Osteocyte (in vitro differentiated cells): ENCODE measurements at places on chromosomes 6 and 20. TPM values are rescaled to one million over a fixed set of nuclear protein-coding genes. Genes with fewer than 3 reads are reported as not detected.

The GHRH gene
- not detected in 2 replicates for total RNA-seq

DNA sequence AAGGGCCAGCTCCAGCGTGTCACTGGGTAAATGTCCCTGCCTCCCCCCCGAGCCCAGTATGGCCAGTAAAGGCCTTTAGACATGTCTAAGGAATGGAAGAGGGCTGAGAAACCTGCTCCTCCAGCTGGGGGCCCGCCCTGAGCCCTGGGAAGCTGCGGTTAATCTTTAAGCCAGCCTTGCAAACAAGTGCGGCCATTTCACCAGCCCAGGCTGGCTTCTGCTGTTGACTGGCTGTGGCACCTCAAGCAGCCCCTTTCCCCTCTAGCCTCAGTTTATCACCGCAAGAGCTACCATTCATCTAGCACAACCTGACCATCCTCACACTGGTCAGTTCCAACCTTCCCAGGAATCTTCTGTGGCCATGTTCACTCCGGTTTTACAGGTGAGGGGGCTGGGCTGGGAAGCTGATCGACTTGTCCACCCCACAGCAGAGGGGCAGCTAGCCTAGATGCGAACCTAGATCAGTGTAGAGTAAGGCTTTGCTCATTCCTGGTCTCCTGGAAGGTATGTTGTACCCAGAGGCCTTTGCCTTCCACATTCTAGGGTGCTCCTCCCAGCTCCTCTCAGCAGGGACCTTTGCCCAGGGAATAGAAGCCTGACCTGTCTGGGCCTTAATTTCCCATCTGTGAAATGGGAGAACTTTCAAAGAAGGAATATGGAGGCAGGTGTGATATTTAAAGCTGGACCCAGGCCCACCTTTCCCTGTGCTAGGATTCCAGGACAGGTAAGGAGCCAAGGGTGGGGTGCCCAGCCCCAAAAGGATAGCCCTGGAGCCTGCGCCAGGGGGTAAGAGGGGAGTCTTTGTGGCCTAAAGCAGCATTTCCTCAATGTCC, 1.2 kb upstream of the SRC start:
- H3K36me3 ChIP-seq: peaks cover 2% of the 10 kb centered on the region
- H3K27me3 ChIP-seq: no peaks in the 10 kb centered on the region
- H3K4me1 ChIP-seq: peaks cover 14% of the 10 kb centered on the region
- peak overlapping the region; percentile 54 for H3K27ac ChIP-seq
- peak overlapping the region; percentile 76 for H3K4me3 ChIP-seq

The TRAPPC3L gene
- total RNA-seq: not detected in 2 replicates

The NKAIN4 gene
- total RNA-seq: 0.62 TPM in 1 of 2 replicates, not detected in the other

GRCh38 chr20:4666001-4666479, 55.7 kb upstream of the PRND start:
- H3K27ac ChIP-seq: no peak overlapping the region
- no peak overlapping the region for H3K4me3 ChIP-seq
- peak; percentile 17 for DNase-seq
- peaks cover 4% of the 10 kb centered on the region for H3K27me3 ChIP-seq
- H3K36me3 ChIP-seq: no peaks in the 10 kb centered on the region

- no peak overlapping the region for H3K27ac ChIP-seq
- H3K36me3 ChIP-seq: no peaks in the 10 kb centered on the region
- peak; percentile 53 for DNase-seq
These were observed 2.3 kb upstream of the DLGAP4 start for GRCh38 chr20:36303831-36304230.
